ENCODE measurements at places on chromosomes 7 and 10.

- no peak for DNase-seq
Observed at GRCh38 chr7:13692548-13692947, 296.9 kb downstream of the ETV1 start.

- DNase-seq, result no peak
Observed at GRCh38 chr7:64651632-64652165, 14.2 kb upstream of the ZNF107 start.

DNA sequence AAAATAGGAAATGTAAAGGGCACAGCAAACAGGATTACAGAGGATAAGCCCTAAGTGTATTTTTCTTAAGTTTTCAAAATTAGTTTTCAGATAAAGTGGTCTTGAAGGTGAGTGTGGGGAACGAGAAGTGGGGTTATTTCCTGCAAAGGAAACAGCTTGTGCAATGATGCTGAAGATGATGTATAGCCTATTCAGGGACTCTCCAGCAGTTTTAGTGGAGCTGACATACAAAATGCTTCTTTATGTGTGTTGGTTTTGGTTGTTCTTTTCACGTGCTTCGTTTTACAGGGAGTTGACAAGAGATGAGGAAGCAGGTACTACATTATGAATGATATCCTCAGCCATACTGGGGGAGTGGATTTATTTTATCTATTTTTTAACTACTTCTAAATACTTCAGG lies 20.5 kb downstream of the CASD1 start:
- no peak for DNase-seq

DNA sequence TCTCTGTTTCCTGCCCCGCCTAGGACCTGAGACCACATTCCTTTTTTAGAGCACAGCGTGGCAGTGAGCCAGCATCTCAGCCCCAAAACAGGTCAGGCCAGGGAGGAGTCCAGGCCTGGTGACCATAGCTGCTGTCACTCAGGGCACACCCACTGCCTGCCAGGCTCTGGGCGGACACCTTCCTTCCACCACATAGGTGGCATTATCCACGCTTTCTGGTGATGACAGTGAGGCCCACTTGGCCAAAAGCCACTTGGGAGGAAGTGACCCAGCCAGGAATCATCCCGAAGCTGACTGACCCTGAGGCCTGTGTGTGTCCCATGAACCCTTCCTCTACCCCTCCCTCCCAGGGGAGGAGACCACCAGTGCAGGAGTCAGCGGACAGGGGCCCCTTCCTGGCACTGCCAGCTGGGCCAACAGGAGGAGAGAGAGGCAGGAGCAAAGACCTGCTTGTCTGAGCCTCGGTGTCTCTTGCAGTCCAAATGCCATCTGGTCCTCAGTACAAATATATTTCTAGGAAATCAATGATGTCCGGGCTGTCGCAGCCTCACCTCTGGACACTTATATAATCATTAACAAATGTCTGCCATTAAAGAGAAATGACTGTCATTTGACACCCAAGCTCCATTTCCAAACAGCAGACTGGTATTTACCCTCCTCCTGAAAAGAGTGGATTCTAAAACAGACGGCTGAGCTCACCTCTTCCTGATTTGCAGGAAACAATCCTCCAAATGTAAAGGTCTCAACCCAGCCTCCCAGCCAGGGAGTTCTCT lies 63.0 kb downstream of the ABRAXAS2 start:
- DNase-seq, result no peak

- DNase-seq, result no peak
Observed at GRCh38 chr7:26034391-26034790, 117.6 kb upstream of the NFE2L3 start.
